ENCODE measurements at places on chromosomes 1 and 21.

- peak; percentile 29 for DNase-seq
Observed at GRCh38 chr1:76260279-76260678, 185.7 kb downstream of the ST6GALNAC3 start.

DNA sequence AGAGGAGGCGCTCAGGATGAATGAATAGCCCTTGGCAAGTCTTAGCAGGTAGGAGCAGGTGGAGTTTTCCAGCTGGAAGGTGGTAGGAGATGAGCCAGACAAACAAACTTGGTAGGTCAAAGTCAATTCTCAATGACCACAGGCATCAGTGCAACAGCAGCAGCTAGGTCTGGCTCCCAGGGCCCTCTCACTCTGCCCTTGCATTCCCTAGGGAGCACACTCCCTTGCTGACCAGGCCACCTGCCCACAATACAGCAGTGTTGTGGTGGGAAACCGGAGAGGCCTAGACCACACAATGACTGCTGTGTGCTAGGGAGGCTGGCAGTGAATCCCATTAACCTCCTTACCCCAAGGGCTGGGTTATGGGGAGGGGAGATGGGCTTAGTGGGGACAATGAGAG lies 13.0 kb upstream of the PAQR6 start:
- DNase-seq: no peak

DNA sequence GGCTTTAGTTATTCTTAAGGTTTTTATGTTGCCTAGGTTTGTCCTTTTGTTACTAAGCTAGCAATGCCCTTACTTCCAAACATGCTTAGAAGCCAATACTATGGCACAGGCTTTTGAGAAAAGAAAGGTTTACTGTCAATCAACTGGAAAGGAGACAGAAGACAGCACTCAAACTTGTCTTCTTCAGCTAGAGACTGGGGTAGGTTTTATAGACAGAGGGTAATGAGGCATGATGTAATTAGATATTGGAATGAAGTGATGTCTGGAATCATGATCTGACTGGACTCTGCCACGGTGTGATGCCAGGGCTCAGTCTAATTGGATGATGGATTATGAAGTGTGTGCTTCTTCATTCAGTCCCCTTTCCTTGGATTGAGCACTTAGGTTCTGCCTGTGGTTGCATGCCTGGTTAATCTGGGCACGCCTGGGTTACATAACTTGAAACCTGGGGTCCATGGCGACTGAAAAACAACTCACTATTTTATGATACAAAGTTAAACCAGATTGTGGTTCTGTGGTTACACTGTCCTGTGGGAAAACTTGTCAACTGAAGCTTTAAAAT lies 625.8 kb downstream of the BRINP3 start:
- DNase-seq: no peak

GRCh38 chr1:156428746-156429288 lies 59.8 kb downstream of the RHBG start:
- no peak for DNase-seq

DNA sequence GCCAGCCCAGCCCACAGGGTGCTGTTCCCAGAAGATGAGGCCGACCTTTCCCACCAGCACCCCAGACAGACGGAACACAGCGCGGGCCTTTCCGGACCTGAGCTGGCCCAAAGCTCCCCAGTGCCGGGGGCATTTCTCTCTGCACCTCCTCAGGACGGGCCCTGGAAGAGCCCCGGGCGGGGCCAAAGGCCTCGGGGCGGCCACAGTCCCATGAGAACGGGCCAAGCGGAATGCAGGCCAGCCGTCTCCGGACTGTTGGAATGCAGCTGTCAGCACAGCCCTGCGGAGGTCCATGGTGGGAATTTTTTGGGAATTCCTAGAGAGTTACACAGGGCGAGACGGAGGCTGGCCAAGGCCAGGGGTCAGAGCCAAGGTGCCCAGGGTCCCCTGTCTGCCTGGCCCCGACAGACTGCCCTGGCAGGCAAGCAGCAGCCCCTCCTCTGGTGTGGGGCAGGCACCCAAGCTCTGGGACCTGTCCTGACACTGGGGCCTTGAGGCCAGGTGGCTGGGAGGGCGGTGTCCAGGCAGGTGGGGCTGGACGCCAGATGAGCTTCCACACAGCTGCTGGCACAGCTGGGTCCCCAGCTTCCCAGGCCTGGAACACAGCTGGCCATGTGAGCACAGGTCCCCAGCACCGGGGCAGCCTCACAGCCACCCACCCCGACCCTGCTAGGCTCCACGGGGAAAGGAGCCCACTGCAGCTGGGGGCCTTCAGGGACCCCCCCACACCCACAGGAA lies 63.0 kb downstream of the MEGF6 start:
- no peak for DNase-seq

DNA sequence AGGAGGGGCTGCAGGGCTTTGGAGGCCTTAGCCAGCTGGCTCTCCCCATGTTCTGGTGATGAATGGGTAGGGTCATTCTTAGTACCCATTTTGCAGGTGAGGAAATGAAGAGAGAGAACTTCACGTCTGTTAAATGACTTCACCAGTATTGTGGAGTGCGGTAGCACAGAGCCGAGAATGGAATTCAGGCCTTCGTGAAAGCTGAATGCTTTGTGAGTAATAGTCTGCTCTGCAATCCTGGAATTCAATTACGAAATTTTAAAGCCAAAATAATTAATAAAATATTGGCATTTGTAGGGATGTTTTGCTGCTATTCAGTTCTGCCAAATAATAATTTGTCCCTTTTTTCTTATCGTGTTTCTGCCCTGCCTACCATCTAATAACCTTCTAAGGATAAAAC lies 197.7 kb downstream of the GREM2 start:
- DNase-seq: no peak

GRCh38 chr1:6487804-6488484 lies 3.5 kb downstream of the PLEKHG5 start:
- no peak for DNase-seq

DNA sequence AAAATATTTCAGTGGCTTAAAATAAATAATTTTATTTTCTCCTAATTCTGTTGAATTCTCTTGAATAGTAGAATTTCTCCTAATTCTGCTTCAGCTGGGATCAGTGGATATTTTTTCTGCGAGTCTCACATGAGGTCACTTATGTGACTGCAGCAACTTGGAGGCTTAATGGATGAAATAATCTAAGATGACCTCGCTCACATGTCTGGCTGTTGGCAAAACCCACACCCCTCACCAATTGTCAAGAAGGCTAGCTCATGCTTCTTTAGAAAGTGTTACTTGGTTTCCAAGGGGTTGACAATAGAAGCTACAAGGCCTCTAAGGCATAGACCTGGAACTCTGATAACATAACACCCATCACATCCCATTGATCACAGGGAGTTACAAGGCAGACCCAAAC lies 156.9 kb upstream of the DPYD start:
- DNase-seq: no peak

- peak; percentile 39 for DNase-seq
Observed at GRCh38 chr1:26602378-26602959, 72.9 kb downstream of the RPS6KA1 start.
